Spleen (tissue), 13 donors: ENCODE measurements at places on chromosomes 11 and 22.
A peak's percentile ranks its signal among the peaks of the same experiment; 100 is the strongest.

- DNase-seq, result peak; percentile 71
These were observed 13.4 kb downstream of the RAB36 start for GRCh38 chr22:23158516-23159290.

DNA sequence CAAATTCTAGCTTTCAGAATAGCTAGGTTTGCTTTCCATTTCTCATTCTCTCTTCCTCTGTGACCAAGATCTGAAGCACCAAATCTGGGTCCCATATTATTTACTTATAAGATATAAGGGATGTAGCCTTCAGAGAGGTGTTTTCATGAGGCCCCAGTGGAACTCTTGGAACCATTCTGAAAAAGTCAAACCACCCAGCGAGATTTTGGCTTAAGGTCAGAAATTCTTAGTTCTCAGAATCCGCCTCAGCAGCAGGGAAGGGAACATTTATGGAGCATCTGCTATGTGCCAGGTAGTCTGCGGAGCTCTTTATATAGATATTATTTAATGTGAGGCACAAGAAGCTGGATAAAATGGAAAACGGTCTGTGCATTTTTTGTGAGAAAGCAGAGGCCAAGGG, 6.3 kb downstream of the NAV2 start:
- DNase-seq, result no peak

DNA sequence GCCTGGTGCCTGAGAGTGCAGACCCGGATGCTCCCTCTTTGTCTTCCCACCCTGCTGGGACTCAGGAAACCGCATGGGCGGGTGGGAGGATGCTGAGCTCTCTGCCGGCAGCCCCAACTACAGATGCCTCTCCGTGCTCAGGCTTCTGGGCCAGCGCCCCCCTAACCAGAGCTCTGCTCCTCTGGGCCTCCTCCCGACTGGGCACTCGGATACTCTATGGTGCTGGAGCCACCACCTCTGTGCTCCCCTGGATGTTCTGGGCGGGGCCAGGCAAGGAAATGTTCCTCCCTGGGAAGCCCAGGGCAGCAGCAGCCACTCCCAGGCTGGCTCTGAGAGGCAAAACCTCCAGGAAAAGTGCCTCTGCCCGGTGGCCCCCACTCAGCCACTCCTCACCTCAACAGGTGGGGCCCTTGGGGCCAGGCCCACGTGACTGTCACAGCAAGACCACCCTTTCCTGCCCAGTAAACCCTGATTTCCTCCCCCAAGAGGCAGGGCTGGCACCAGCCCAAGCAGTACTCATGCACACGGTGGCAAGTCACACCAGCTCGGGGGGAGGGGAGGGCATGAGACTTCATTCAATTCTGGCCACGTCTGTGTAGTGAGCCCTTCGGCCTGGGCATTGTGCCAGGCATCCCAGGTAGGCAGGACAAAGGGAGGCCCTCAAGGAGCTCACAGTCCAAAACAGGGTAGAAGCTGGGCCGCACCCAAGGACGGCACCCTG, 54.7 kb upstream of the TCF20 start:
- DNase-seq, result no peak

DNA sequence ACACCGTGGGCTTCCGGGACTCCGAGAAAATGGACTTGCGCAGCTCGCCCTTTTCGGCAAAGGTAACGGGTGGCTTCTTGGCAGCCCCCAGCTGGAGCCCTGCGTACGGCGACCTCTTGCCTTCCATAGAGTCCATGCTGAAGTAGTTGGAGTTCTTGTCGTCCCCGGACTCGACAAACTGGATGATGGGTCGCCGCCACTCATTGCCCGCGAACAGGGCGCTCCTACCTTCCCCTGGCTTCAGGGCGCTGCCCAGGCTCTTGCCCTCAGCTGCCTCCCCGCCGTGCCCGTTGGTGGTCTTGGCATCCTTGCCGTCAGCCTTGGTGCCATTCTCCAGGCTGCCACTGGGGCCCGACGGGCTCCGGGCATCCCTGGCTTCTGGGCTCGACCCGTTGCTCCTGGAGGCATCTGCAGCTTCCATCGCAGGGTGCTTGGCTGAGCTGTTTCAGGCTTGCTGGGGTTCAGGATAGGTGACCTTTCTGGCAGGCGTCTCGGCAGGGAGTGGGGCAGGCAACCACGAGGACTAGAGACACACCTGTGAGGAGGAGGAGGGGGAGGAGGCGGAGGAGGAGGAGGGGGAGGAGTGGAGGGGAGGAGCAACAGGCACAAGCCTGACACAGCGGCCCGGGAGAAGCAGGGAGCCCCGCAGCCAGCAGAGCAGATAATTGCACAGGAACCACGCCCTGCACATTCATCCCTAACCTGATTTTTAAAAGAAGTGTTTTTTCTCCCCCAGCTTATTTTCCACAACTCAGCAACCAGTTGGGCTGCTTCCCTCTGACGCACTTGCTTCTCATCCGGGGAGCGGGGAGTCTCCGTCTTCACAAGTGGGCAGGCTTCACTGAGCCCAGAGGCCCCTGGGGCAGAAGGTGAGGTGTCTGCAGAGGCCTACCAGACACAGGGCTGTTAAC, at the start of gene TRIM29:
Gene TRIM29 (minus strand): TSS at position 503 of the 911 bp plus-strand sequence. CDS start 82 bp downstream, at position 421.
- DNase-seq, result peak; percentile 64

GRCh38 chr22:19517171-19517500, 7.1 kb downstream of the CLDN5 start:
- DNase-seq, result no peak

GRCh38 chr11:46836870-46837269, 9.2 kb downstream of the CKAP5 start:
- DNase-seq, result no peak

- no peak for DNase-seq
These were observed 1.7 kb upstream of the OOSP4A start for GRCh38 chr11:59962107-59962482.

DNA sequence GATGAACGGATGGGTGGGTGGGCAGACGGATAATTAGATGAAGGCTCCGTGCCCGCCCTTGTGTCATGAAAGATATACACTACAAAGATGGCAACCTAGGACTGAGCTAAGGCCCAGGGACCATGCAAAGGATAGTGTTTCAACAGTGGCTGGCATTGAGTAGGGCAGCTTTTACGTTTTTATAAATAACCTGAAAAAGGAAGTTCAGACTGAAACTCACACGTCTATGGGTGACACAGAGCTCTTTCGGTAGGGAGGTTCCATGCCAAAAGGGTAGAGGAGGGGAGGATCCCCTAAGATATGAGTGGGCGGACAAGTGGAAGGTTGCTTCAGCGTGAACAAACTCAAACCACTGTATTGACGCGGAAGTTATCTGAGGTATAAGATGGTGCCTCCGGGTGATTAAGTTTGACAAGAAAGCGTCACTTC, 90.5 kb downstream of the UBASH3B start:
- no peak for DNase-seq

GRCh38 chr11:65778901-65779668, 1.7 kb downstream of the AP5B1 start:
- DNase-seq, result peak; percentile 79

DNA sequence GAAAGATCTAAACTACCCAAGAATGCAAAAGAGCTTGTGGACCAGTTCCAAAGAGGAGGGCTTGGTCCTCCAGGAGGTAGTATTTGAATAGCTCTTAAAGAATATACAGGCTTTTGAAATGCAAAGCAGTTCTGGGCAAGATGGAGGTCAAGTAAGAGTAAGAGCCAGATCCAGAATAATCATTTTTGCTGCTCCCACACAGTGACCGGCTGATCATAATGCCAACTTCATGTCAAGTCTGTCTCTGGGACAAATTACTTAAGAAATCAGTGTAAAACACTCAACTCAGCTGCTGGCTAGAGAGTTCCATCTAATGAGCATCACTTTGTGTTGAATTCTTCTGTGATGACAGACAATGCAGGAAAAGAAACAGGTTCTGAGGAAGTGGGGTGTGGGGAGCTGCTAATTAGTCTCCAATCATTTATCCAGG, 250.9 kb upstream of the NARS2 start:
- no peak for DNase-seq

- no peak for DNase-seq
These were observed 144.2 kb downstream of the TRIM29 start for GRCh38 chr11:119993722-119994121.

- DNase-seq, result no peak
These were observed 42.6 kb upstream of the APOA1 start for GRCh38 chr11:116879800-116880625.

GRCh38 chr11:103619938-103620337, 416.5 kb upstream of the DDI1 start:
- no peak for DNase-seq

DNA sequence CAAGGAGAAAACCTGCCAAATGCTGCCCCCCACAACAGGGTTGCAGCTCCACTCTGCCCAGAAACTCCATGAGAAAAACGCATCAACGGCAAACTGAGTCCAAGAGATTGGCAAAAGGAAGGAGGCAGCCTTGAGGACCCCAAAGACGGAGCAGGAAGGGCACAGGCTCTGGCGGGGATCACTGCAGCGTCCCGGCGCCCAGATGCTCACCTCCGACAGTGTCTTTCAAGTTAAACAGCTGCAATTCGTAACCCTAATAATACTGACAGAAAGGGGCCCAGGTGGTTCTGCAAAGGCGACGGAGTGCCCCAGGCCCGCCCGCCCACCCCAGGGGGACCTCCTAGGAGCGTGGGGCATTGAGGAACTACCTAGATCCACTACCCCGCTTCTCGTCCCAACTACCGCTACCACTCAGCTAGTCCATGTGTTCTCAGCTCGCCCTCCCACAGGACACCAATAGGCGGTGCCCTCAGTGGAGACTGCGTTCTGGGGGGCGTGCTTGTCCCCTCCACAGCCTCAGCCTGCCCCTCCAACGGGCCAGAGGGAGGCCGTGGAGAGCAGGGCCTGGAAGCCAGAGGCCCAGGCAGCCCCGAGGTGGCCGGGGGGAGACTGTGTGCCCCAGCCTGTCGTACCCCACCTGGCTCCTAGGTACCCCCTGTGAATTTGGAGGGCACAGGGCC, 127.4 kb downstream of the PHF21B start:
- DNase-seq, result peak; percentile 37

GRCh38 chr11:71420455-71421241, 27.5 kb downstream of the DHCR7 start:
- no peak for DNase-seq

GRCh38 chr11:22479208-22479607, 141.0 kb downstream of the SLC17A6 start:
- DNase-seq, result no peak

DNA sequence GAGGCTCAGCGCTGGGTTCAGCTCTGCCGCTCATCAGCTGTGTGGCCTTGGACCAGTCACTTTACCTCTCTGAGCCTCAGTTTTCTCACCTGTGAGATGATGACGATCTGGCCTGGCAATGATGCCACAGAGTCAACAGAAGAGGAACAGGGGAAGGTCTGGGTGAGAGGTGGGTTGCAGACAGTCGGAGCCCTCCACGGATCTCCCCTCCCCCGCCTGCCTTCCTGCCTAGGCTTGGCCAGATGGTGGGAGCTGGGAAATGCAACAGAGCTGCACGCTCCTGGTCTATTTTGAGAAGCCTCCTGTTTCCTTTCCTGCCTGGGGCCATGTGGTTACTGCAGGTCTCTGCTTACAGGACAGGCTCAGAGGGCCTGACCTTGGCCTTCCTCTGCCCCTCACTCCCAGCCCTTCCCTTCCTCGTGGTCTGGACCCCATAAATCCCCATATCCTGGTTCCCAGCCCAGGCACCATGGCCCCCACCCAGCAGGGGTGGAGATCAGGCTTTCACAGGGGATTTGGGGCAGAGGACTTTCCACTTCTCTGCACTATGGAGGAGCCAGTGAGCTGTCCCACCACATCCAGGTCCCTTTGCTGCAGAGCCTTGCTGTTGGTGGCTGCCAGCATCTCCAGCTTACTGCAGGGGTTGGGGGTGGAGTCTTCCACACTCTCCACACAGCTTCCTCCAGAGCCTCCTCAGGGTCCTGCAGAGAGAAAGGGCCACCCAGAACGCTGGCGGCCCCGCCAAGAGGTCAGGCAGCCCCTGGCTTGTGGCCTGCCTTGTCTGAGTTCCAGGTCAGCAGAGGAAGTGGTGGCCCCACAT, 46.9 kb downstream of the C11orf96 start:
- peak; percentile 60 for DNase-seq

DNA sequence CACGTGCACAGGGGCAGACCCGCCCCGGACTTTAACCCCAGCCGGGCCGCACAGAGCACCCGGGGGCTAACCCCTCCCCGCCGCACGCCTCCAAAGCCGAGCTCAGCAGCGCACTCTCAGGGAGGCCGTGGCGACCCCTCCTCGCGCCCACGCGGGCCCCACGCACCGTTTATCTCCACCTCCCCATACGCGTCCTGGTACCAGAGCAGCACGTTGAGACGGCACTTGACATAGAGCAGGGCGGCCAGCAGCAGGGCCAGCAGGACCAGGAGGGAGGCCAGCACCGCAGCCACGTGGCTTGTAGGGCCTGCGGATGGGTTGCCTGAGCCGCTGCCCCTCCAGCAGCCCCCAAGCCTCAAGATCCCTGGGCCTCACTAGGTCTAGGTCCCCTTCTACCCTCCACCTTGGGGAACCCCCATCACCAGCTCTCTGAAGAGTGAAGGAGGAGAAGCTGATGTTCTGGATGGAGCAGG, 7.1 kb downstream of the SIGIRR start:
- no peak for DNase-seq

GRCh38 chr11:19080579-19080993, 20.1 kb upstream of the MRGPRX2 start:
- no peak for DNase-seq

DNA sequence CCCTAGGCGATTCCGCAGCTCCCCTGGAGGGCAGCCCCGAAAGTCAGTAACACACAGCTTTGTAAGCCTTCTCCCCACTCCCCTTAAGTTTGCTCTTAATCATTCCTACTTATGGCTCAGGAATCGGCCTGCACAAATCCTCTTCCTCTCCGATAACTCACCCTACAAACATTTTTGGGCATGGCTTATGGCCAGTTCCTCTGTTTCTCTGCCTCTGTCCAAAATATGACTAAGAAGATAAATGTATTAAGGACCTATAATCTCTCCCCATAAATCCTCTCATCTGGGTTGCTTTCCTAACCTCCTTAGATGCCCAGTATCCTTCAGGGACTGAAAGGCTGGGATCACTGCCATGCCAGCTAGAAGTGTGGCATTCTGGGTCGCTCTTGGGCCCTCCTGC, 41.0 kb downstream of the PAMR1 start:
- no peak for DNase-seq

DNA sequence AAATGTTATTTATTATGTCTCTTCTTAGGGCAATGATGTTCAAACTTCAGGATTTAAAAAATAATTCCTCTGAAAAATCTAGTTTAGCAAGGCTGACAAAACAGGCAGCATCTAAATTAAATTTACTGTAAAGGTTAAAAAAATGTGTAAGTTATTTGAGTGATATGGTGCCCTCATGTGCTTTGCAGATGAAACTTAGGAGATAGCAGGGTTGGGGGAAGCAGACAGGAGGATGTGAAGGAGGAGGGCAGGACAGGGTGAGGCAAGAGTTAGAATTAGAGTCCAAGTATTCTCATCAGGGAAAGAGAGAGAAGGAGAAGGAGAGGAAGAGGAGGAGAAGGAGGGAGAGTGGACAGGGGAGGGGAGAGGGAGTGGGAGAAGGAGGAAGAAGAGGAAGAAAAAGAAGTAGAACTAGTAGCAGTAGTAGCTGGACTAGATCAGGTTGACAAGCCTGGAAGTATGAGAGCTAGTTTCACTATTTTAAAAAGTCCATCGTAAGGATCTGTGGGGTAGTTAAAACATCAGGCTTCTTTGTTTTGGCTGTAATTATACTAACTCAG, 141.2 kb upstream of the SESN3 start:
- no peak for DNase-seq

- peak; percentile 64 for DNase-seq
These were observed 71.4 kb downstream of the ARHGAP8 start for GRCh38 chr22:44823806-44824205.

GRCh38 chr11:21474529-21474928, 718.4 kb upstream of the ANO5 start:
- no peak for DNase-seq
